Trophoblast cell (in vitro differentiated cells and primary cell): ENCODE measurements at places on chromosomes 13 and 19.
A peak's percentile ranks its signal among the peaks of the same experiment; 100 is the strongest.

- DNase-seq, result peak; percentile 27
These were observed 555.9 kb downstream of the DIAPH3 start for GRCh38 chr13:59607780-59608233.

DNA sequence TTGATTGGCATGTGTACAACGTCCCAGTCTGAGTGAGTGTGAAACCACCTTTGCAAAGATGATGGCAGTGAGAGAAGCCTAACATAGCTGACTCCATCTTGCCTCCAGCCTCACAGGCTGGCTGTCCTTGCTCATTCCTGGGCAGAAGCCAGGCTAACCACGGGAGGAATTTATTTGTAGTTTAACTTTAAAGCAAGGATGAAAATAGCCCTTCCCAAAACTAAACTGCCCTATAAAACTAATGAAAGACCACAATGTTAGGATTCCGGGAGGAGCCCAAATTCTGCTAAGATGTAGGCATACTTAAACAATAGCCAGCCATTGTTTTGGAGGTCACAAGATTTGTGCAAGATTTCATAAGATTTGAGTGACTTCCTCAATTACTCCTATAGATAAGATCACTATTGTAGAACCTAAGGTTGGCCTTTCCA, 96.6 kb upstream of the LSM14A start:
- DNase-seq, result peak; percentile 52

DNA sequence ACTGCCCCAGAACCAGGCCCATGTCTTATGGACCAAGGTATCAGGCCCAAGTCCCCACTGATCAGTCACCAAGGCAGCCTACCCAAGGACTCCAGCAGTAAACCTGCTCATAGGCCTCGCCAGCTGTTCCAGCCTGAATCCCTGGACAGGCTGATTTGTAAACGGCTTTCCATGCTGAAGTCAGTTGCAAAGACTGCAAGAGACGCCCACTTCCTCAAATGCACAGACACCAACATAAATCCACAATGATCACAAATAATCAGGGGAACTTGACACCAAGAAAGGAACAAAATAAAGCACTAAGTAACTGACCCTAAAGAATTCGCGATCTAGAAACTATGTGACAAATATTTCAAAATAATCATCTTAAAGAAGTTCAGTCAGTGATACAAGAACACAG, 75.2 kb downstream of the RXFP2 start:
- no peak for DNase-seq

DNA sequence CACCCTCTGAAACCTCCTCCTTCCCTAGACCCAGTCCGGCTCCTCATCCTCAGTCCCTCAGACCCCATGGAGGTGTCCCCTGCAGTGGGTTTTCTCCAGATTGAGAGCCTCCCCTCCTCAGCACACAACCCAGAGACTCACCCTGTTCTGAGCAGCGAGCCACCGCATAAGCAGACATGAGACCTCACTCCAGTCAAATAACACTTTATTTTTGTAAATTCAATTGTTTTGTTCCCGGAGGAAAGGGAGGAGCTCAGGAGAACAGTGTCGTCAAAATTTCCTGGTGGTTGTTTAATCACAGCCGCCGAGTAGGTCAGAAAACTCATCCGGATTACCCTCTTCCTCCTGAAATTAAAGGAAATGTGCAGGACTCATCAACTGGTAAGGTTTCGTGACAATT, 57.5 kb downstream of the ERICH4 start:
- DNase-seq, result no peak
